Tibial nerve (tissue), 4 donors: ENCODE measurements at places on chromosomes 3 and 15. TPM values are rescaled to one million over a fixed set of nuclear protein-coding genes. Genes with fewer than 3 reads are reported as not detected.

The SENP7 gene
- 26.1 TPM for total RNA-seq

The COL8A1 gene
- total RNA-seq = 217 TPM

GRCh38 chr15:67370206-67370954 is 115.8 kb downstream of the IQCH start:
- no peak for DNase-seq

GRCh38 chr3:134381831-134382442 is 7.7 kb upstream of the AMOTL2 start:
- no peak for DNase-seq

The LYZL4 gene
- total RNA-seq = not detected

DNA sequence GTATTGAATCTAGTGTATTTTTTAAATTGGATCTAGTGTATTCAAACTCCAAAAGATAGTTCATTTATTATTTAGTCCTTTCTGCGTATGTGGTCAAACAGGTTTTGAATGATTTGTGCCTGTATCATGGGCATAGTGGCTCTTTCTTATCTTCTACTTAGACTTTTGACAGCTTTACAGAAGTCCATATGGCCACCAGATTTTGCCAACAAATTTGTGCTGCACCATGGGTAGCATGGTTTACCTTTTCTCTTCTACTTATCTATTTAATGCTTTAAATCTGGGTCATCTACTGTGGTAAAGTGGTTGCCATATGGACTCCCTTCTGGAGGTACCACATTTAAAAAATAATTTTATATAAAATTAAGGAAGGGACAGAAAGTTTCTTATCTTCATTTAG is 66.9 kb upstream of the CADM2 start:
- no peak for DNase-seq

DNA sequence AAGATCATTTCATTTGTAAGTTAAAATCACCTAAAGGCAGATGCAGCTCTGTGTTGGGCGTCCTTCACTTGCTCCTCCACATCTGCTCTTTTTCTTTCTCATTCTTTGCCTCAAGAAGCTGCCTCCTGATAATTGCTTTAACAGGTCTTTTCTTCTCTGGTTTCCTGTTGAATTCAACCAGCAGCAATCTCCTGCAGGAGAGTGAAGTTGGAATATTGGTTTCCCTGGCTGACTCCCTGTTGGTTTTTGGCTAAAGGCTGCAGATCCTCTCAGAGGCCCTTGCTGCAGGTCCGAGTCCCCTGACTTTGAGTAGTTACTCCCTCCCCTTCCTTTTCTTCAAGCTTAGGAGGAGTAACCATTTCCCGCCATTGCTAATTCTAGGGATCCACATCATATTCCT is 4.2 kb downstream of the TP63 start:
- DNase-seq = no peak

The AGBL1 gene
- under 0.01 TPM for total RNA-seq

GRCh38 chr3:61008998-61009380 is 242.3 kb downstream of the FHIT start:
- peak; percentile 24 for DNase-seq

DNA sequence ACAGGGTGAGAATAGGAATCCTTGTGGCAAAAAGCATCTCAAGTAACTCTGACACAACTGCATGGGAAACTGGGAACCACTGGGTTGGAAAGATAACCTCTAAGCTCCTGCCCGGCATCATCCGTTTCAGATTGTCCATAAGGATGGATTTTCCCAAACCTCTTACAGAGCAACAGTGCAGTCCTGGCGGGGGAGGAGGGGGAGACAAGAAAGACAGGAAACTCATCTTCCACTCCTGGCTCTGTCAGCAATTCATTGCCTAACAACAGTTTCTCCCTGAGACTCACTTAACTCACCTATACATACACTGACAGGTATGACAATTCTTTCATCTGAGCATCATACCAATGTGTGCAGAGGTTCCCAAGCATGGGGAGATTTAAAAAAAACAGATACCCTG is 279.0 kb downstream of the RPLP1 start:
- DNase-seq = no peak

The SMAD6 gene
- total RNA-seq = 51.0 TPM

The CHAC1 gene
- total RNA-seq = 2.7 TPM

The CLDN16 gene
- total RNA-seq = not detected

DNA sequence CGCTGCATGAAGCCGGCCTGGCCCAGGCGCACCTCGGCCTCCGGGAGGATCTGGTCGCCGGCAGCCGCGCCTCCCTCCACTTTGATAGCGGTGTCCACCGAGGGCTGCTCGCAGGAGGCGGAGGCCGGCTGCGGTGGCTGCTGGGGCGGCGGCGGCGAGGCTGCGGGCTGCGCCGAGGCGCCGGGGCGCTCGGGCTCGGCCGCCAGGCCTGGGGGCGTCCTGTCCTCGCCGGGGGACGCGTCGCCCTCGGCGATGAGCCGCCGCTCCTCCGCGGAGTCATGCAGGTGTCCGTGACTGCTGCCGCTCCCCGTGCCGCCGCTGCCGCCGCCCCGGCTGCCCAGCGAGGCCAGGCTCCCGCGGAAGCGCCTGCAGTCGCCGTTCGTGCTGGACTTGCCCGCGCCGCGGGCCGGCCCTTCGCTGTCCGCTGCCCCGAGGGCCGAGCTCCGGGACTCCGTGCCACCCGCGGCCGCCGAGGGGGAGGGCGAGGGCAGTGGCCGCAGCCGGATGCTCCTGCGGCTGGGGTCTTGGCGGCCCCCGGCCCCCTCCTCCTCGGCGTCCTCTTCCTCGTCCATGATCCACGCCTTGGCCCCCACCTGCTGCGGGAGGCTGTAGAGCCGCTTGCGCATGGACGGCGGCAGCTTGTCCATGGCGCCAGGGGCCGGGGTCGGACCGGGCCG is 996 bp downstream of the HCN4 start:
- no peak for DNase-seq

The FETUB gene
- total RNA-seq = not detected

DNA sequence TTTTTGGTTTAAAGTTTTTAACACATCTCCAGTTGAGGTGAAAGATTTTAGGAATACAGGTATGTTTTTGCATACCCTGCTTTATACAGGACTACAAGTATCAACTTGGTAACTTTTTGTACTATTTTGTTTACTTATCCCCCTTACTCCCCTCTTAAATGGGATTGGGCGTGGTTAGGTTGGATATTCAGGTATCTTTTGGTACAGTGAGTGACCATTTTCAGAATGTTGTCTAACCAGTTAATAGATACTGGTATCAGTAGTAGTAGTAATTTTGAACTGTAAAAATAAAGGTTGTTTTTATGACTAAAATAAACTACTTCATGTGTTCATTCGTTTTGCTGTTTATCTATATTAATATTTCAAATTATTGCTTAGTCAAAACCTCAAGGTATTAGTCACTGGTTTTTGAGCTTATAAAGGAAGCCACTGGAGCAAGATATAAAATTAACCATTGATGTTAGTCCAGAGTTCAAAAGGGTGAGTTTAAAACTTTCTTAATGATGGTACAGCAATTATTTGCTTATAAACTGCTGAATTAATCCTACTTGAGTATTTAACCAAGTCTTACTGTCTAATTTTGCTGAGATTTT is 3.3 kb downstream of the MME start:
- no peak for DNase-seq

GRCh38 chr3:167493244-167493643 is 19.4 kb upstream of the SERPINI2 start:
- no peak for DNase-seq

GRCh38 chr3:53140847-53141845 is 10.9 kb upstream of the RFT1 start:
- DNase-seq = no peak

DNA sequence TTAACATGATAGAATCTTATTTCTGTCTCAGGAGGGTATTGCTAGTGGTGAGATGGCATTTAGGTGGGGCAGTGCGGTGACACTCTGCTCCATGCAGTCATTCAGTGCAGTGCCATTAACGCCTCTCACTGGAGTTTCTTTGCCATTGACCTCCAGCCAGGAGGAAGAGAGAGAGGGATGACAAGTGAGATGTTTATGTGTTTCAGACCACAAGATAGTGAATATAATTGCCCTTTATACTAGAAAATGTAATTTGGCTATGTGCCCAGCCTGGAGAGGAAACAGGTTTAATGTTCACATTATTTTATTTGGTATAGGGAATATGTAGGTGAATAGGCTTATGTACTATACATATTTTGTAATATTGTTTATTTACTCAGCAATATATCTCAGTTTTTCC is 84.5 kb downstream of the ZIC1 start:
- no peak for DNase-seq

GRCh38 chr3:104738271-104738670 is 628.4 kb upstream of the ALCAM start:
- DNase-seq = no peak

The MAPKBP1 gene
- total RNA-seq = 22.1 TPM

The HTR3E gene
- not detected for total RNA-seq

DNA sequence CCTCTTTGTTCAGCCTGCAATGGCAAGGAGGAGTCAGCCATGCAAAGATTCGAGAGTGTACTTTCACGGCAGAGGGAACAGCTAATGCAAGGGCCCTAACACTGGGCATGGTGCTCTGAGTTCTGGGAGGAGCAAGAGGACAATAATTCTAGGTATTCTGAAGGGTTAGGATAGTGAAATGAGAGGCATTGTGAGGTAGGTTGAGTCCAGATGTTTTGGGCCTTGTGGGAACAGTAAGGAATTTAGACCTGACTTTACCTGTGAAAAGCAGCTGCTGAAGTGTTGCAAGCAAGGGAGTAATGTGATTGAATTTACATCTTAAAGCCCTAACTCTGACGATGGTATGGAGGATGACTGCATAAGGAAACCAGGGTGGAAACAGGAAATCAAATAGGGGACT is 211.6 kb downstream of the CNTN3 start:
- no peak for DNase-seq

DNA sequence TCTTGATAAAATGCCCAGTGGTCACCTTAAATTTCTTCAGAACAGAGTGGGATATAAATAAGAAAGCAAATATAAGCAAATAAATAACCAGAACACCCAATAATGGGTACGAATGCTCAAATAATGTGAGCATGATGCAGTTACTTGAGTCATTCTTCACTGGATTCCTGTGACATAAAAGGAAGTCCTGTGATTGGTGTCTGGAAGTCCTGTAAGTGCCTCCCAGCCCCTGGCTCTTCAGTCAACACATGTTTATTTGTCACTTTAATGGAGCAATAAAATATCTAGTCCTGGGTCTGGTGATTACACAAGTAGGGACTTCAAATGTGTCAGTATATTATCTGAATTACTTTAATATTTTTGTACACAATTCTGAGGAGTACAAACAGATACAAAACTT is 30.4 kb downstream of the TMEM212 start:
- no peak for DNase-seq

DNA sequence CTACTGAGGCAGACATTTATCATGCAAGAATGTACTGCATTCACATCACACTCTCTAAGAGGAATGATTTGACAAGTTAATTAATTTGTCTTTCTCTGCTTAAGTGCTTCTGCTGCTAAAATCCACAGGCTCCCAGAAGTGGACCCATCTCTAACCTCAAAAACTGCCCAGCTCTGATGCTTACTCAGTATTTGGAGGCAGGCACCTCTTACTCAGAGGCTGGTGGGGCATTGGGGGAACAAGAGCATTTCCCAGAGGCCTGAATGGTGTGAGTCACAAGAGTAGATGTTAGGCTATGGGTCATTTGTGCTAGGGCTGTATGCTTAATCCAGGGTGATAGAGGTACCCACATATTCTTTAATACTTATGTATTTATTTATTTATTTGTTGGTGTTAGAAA is 34.4 kb upstream of the HCN4 start:
- no peak for DNase-seq

The VILL gene
- 14.4 TPM for total RNA-seq

- DNase-seq = no peak
These were observed 21.6 kb downstream of the RPL22L1 start for GRCh38 chr3:170848292-170848917.

GRCh38 chr3:61812517-61812916 is 251.1 kb downstream of the PTPRG start:
- no peak for DNase-seq

The SLC22A14 gene
- total RNA-seq = 1.2 TPM

- no peak for DNase-seq
These were observed 173.1 kb downstream of the ERC2 start for GRCh38 chr3:56295161-56295560.

- DNase-seq = no peak
These were observed 220.0 kb upstream of the NANOGP8 start for GRCh38 chr15:35305031-35305550.

- DNase-seq = no peak
These were observed 726.5 kb upstream of the NECTIN3 start for GRCh38 chr3:110344897-110345767.

The PRSS50 gene
- total RNA-seq = not detected

DNA sequence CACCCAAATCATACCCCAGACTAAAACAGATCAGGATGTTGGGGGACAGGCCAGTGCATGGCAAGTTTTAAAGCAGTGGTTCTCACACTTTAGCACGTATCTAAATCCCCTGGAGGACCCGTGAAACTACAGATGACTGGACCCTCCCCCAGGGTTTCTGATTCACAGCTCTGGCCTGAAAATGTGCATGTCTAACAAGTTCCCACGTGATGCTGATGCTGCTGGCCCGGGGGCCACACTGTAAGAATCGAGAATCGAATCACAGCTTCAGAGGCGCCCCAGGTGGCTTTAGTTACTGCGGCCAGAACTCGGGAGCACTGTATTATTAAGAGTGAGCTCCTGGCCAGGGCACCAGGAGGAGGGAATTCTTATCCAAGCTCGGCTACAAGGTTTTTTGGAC is 11.6 kb downstream of the ADAMTS17 start:
- no peak for DNase-seq

The OR5H15 gene
- total RNA-seq = not detected

DNA sequence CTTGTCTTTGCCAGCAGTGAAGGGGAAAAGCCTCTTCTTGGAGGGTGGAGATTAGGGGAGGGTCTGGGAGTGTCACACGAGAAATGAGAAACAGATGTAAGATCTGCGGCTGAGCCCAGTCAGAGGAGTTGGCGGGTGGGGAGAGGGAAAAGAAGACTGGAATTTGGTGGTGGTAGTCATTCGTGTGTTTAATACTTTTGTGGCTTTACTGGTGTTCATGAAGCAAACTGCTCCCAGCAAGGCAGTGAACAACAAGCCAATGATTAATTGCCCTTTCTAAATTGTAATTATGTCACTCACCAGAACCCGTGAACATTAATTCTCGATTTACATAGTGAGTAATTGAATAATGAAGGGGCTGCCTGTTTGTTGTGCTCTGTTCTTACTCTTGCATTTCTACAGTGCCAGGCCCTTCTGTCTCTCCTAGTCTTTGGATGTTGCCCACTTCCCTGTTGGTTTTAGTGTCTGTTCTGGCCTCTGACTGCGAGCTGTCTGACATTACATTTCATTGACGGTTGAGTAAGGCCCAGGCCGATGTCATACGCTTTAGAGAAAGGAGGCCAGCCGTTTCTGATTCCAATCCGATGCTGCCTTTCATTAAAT is 78.0 kb downstream of the CHCHD6 start:
- no peak for DNase-seq
